ENCODE measurements at places on chromosomes 11 and 22.

DNA sequence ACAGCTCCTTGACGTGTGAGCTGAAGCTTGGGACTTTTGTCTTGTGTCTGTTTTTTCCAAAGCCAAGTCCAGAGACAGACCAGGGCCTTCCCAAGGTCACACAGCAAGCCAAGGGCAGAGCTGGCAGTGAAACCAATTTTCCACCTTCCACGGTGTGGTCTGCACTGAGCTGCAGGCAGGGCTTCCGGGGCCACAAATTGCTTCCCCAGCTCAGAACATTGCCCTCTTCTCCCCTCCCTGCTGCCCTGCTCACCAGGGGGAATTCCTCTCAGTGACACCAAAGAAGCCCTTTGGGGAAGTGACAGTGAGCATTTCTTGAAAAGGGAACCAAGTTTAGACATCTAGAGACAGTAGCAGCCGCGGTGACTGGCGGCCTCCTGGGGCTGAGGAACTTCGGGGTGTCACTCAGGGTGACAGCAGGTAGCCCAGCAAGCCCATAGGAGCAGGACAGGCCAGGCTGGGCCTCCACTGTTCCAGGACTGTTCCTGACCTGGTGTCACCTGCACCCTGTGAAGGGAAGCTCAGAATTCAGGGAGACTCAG is 9.2 kb downstream of the FXYD2 start:
- DNase-seq = no peak

GRCh38 chr11:115645631-115646317 is 141.6 kb upstream of the CADM1 start:
- DNase-seq = no peak

- no peak for DNase-seq
These were observed 37.5 kb upstream of the CAPRIN1 start for GRCh38 chr11:34013898-34014571.

DNA sequence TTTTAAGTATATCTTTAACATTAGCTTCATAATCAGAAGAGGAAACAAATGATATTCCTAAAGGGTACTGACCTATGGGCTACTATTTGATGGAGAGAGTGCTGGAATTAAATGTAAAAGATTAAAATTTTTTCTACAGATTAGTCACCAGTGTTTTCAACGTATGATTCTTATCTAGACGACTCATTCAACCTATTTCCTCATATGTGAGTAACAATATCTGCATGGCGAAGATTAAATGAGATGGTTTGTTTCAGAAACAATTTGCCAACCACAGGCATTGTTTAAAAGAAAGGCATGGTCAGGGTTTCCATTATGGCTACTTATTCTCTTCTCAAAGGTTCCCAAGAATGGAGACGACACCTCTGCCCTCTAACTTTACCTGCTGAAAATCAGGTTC is 20.4 kb downstream of the OR56B4 start:
- no peak for DNase-seq

GRCh38 chr11:72985645-72986044 is 156.5 kb downstream of the FCHSD2 start:
- DNase-seq = no peak

DNA sequence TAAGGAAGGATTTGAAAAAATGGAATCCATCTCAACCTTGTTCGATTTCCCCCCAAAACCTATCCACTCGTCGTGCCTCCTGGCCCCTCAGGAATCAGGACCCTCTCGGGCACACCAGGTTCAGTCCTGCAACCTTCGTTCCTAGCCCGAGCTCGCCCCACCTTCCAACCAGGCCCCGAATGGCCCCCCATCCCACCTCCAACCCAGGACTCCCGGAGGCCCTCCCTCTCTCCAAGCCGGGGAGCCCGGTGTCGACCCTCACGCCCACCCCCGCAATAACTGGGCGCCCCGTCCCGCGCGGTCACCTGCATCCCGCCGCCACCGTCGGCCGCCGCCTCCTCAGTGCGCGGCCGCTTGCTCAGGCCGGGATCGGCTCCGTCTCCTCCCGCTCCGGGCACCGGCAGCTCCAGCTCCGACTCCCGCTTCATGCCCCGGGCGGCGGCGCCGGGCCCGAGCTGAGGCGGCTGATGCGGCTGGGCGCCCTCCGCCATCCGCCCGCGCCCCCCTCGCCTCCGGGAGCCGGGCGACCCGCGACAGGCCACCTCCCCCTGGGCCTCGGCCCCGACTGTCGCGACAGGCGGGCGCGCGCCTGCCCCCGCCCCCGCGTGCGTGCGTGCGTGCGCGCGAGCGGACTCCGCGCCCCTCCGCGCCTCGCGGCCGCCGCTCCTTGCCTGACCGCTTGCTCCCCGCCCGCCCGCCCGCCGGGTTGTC is 534 bp downstream of the RBFOX2 start:
- no peak for DNase-seq

DNA sequence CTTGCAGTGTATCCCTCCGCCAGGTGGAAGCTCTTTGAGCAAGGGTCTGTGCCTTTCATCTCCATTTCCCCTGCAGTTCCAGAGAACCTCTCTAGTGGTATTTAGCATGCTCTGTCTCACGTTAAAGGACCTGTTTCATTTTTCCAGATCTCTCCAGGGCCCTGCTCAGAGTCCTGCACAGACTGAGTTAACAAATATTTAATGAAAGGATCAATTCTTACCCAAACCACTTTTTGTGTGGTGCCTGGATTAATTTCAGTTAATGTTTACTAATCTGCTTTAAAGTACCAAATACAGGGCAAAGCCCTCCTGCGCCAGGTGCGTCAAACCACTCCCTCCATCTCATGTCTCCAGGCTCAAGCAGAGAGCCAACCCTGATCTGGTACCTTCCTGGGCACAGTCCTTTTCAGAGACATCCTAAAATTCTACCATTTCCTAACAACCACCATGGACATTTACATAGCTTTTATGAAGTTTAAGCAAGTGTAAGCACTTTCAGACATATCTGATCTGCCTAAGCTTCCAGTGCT is 18.7 kb upstream of the ACER3 start:
- DNase-seq = no peak
